Peyer's patch (tissue), 4 donors: ENCODE measurements at places on chromosomes 1 and 21. TPM values are rescaled to one million over a fixed set of nuclear protein-coding genes. Genes with fewer than 3 reads are reported as not detected.
A peak's percentile ranks its signal among the peaks of the same experiment; 100 is the strongest.

GPR157 gene
- 3.3 TPM for total RNA-seq

DNA sequence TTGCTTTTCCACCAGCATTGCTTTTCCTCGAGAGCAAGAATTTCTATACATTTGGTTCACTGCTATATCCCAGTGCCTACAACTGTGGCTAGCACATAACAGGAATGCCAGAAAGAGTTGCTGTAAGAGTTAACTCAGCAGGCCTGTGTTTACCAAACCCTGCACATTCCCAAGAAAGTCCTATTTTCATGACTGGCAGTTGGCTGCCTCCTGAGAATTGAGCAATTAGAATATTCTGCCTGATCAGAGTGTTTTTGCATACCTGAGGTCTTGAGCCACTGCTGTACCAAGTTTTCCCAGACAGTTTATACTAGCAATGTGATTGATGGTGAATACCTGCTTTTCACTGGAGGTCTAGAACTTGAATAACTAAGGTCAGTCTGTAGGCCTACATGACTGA, 2.7 kb upstream of the GNPAT start:
- no peak for DNase-seq
- no peaks in the 10 kb centered on the region for H3K27me3 ChIP-seq

DNA sequence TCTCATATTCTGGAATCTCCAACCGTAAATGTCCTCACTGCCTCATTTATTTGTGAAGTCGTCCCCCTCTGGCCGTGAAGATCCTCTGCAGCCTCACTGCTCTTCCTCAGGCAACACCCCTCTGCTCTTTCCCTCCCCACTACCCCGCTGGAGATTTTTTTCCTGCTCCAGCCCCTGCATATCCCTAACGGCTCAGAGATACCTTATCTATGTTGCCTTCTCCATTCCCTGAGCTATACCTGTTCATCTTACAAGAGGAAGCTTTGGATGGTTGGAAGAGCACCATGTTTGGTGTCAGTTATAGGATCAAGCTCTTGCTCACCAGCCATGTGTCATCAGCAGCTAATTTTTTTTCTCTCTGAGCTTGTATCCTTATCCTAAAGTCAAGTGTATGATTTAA, 26.4 kb downstream of the LRRC8B start:
- H3K4me3 ChIP-seq = no peak overlapping the region
- H3K27me3 ChIP-seq = no peaks in the 10 kb centered on the region
- H3K36me3 ChIP-seq = no peaks in the 10 kb centered on the region
- no peaks in the 10 kb centered on the region for H3K4me1 ChIP-seq

DNA sequence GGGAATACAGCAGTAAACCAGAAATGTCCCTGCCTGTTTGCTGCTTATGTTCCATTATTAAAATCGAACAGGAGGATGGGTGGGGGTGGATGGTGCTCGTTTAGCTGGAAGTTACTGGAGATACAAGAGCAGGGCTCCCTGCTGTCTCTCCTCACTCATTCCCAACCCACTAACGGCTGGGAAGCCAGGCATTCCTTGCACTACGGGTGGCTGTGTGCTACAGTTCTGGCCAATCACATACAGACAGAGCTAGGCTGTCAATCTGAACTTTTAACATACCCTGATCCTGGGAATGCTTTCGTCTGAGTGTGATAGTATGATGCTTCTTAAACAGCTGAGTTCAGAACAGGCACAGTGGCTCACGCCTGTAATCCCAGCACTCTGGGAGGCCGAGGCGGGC, 7.0 kb downstream of the SIPA1L2 start:
- H3K27me3 ChIP-seq = no peaks in the 10 kb centered on the region
- no peaks in the 10 kb centered on the region for H3K36me3 ChIP-seq
- peak overlapping the region; percentile 48 for H3K27ac ChIP-seq
- DNase-seq = no peak

DNA sequence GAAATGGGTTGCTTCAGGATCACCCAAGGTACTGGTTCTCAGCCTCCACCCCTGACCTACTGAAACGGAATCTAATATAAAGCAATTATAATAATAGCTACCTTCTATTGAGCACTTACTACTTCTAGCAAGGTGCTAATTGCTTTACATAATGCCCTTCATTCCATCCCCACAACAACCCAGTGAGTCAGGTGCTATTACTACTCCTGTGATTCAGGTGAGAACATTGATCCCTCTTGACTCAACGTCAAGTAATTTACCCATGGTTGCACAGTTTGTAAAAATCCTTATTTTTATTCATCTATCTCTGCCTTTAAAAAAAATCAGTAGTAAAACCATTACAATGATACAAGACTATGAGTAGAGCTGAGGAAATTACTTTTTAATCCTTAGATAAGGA, 85.2 kb downstream of the UCHL5 start:
- no peak for DNase-seq
- no peak overlapping the region for H3K4me3 ChIP-seq
- H3K27ac ChIP-seq = no peak overlapping the region
- H3K27me3 ChIP-seq = no peaks in the 10 kb centered on the region

LCE2B gene
- total RNA-seq = not detected
